ENCODE measurements at places on chromosomes 1 and 21.

DNA sequence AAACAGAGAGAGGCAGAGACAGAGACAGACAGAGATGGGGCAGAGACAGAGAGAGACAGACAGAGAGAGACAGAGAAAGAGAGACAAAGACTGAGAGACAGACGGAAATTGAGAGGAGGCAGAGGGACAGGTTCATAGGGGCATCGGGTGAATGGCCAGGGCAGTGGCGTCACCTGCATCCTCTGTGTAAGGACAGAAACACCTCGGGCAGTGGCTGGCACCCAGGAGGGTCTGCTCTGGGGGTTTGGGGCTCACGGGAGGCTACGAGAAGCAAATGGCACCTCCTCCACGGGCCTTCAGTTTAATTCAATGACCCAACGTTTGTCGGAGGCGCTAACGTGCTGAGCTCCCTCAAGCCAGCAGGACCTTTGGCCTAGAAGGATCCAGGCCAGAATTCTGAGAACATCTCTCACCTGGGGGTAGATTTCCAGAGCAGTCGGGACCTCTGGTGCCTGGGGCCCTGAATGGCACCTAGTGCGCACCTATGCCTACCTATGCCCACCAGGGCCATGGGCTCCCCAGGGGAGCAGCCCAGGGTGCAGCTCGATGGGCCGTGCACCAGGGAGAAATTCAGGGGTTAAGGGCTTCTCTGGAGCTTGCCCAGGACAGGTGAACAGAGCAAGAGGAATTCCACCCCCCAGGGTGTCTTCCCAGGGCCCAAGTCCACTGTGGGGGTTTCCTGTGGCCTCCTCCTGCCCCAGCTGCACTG lies 20.6 kb upstream of the PTTG1IP start:
- no peak for DNase-seq

GRCh38 chr1:89928506-89928905 lies 66.4 kb upstream of the ZNF326 start:
- DNase-seq, result no peak

DNA sequence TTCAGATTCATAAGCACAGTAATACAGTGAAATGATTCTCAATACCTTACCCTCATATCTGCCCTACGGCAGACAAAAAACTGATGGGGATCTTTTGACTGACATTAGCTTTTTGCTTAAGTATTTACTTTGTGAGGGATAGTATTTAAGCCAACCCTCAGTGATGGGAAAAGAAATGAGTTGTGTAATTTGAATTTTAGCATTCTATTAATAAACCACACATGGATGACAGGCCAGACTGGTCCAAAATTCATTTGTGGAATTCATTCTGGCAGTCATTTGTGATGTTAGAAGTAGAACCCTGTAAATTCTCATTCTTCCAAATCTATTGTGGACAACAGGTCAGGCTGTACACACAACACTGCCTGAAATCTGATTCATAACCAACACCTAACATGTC lies 14.9 kb downstream of the TRIM33 start:
- DNase-seq, result no peak

DNA sequence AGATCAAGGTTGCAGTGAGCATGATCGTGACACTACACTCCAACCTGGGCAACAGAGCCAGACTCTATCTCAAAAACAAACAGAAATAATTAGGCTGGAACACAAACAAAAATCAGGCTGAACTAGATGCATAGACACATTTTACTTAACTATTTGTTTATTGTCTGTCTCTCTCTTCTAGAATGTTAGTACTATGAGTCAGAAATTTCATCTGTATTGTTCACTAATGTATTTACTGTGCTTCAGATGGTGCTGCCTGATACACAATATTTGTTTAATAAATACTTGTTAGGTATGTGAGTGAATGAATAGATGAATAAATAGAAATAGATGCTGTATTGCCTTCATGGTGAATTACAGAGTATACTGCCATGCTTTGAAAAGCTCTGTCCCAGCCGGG lies 6.0 kb upstream of the LIN28A start:
- DNase-seq, result peak; percentile 49

GRCh38 chr21:42781150-42781970 lies 98.0 kb downstream of the WDR4 start:
- no peak for DNase-seq

- DNase-seq, result peak; percentile 44
Measured at GRCh38 chr21:39182484-39183271, 573 bp downstream of the PSMG1 start.

DNA sequence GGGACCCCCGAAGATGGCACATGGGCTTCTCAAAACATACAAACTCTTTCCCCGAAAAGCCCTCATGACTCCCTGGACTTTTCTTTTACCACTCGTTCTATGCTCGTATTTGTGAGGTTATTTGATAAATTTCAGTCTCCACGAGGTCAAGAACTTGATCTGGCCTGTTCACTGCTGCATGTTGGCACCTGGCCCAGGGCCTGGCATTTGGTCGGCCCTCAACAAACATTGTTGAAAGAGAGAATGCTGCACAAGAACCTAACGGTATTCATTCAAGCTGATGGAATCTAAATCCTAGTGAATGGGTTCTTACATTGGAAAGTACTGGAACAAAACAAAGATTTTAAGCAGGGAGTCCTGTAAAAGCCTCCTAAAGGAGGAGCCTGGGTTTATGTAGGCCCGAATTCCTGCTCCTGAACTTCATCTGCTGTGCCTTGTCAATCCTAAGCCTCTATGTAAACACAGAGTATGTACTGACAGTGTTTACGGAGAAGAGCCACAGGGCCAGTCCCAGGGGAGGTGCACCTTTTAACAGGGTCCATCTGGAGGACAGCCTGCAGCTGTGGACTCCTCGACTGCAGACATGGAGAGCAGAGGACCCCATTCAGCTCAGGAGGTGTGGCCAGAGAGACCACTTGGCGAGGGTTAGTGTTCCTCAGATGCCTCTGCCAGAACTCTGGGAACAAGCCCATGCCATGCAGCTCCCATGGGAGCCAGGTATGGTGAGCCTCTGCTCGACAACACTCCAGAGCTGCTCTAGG lies 46.9 kb downstream of the L1TD1 start:
- no peak for DNase-seq

- DNase-seq, result no peak
Measured at GRCh38 chr1:202161151-202162046, 997 bp upstream of the PTPN7 start.

- no peak for DNase-seq
Measured at GRCh38 chr1:173266841-173267240, 59.7 kb upstream of the TNFSF4 start.

DNA sequence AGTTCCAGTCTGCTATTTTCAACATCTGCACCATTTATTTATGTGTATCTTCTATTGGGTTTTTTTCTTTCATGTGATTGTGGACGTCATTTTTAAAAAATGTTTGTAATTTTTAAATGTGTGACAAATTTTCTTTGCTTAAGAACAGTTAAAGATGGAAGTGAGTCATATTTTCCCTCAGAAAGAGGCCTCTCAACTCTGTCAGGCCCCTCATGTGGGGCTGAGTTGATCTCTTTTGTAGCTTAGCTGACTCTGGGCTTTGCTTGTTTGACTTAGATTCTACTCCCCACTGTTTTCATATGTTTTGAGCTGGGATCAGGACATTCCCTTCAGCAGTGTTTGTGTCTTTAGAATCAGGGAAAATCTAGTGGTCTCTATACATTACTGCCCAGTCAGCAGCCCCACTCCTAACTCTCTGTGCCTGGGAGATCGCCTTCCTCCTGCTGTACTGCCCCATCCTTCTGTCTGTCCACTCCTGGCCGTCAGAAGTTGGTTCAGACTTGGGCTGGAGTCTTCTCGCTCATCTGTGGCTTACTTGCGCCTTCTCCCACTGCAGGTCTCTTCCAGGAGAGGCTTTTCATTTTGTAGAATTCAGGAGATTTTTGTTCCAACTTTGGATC lies 137.4 kb downstream of the DYRK1A start:
- DNase-seq, result peak; percentile 87
